Activated CD4-positive, alpha-beta T cell treated with anti-CD3 and anti-CD28 coated beads, Interleukin-2, amount 10 ng/mL, durations not matched to agents 7 days and 5 days (primary cell): ENCODE measurements at places on chromosomes 13 and 19.

DNA sequence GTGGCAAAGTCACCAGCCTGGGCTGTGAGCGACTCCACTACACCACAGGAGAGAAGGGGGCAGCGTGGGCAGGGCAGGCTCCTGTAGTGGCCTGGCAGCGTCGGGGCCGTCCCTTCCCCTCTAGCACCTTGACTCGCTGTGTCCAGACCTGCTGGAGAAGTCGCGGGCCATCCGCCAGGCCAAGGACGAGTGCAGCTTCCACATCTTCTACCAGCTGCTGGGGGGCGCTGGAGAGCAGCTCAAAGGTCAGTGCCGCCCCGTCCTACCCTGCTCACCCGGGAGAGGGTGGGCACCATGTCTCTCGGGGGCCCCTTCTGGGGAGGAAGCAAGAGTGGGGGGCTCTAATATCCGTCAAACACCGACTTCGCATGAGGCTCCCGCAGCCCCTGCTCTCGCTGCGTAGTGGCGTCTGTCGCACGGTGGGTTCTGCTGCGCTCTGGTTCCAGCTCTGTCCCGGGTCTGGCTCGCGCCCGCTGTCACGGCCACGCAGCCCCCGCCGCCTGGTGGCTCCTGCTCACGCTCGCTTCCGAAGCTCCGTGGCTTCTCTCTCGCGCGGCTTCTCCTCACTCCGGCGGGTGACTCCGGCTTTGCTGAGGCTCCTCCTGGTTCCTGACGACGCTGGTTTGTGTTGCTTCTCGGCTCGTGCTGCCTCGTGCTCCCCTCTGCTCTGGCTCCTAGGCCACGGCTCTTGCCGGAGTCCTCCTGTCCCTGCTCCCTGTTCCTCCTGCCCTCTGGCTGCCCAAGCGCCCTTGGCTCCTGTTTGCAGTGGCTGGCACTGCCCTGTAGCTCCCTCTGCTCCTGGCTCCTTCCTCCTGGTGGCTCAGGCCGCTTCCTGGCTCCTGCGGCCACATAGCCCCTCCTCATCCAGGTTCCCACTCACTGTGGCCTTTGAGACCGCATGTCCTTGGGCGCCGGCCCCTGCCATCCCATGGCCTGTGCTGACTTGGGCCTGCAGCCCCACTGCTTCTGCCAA, 27.2 kb downstream of the MYH14 start:
- no peak for DNase-seq

DNA sequence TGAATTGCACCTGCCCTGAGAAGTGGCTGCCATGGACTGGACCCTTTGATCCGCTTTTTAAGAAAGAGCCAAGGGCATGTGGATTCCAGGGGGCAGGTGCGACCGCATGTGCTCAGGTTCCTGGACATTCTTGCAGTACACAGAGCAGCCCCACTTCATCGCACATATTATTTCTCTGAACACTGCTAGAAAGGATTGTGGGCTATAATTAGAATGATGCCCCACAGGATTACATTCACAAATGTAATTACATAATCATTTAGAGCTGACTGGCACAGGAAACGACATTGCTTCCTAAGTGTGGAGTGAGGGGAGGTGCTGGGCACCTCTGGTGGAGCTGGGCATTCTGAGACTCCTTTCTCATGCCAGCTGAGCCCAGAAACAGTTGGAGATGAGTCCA, 37.5 kb upstream of the VSTM2B start:
- no peak for DNase-seq

GRCh38 chr13:88263808-88264207, 592.6 kb downstream of the SLITRK5 start:
- DNase-seq, result no peak

GRCh38 chr13:106373989-106374572, 161.4 kb downstream of the EFNB2 start:
- DNase-seq, result no peak

- DNase-seq, result no peak
These were observed 211.4 kb downstream of the PCDH9 start for GRCh38 chr13:67018775-67019174.

- DNase-seq, result no peak
These were observed 269.0 kb downstream of the FGF14 start for GRCh38 chr13:102132777-102133295.

- no peak for DNase-seq
These were observed 43.4 kb downstream of the EFNB2 start for GRCh38 chr13:106491928-106492587.

DNA sequence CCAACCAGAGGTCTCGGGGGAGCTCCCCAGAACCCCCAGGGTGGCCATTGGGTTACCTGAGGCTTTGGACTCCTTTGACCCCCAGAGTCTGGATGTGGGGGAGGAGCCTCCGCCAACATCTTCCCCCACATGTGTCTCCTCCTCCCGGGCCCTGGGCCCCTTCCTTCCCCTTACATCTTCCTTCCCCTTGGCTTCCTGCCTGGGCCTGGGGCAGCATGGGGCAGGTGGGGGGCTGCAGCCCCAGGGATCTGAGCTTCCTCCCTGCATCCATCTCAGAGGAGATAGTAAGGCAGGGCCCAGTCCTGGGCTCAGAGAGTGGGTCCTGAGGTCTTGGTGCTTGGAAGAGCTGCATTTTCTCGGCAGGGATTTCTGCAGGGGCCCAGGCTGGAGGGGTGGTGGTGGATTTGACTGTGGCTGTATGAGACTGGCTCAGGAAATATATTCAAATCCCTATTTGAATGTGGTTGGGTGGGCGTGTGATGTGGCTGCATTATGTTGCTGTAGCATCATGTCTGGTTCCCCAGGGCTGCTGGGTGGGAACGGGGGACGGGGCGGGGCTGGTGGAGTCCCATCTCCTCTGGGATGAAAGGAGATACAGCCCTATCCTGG, 919 bp downstream of the VAV1 start:
- DNase-seq, result peak; percentile 61

DNA sequence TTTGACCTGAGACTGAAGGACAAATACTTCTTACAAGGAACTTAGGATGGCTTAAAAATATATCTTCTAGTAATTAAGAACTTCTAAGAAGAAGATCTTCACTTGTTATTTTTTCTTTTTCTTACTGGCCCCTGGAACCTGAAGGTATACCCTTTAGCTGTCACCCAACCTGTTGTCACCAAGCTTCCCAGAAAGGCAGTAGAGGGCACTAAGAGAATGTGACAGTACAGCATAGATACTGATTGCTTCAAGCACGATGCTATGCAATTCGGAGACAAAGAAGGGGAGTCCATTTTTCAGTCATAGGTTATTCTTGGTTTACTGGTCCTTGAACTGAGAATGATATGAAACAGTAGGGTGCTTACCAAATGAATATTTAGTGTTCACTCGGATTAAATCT, 208.3 kb upstream of the PCDH9 start:
- DNase-seq, result no peak

- DNase-seq, result no peak
These were observed 321.5 kb upstream of the MAB21L1 start for GRCh38 chr13:35797991-35798390.

DNA sequence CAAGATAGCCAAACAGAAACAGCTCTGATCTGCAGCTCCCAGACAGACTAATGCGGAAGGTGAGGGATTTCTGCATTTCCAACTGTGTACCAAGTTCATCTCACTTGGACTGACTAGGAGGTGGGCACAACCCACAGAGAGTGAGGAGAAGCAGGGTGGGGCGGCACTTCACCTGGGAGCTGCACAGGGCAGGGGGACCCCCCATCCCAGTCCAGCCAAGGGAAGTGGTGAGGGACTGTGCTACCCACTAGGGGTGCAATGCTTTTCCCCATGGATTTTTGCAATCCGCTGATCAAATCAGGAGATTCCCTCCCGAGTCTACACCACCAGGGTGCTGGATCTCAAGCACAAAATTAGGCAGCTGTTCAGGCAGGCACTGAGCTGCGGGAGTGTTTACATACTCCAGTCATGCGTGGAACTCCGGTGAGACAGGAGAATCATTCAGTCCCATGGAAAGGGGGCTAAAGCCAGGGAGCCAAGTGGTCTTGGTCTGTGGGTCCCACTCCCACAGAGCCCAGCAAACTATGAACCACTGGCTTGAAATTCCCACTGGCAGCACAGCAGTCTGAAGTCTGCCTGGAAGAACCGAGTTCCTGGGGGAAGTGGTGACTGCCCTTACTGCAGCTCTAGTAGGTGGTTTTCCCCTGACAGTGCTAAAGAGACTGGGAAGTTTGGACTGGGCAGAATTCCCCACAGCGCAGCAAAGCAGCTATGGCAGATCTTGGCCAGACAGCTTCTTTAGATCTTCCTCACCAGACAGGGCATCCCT, 85.1 kb upstream of the UFM1 start:
- no peak for DNase-seq
